CD4-positive, alpha-beta T cell treated with Interleukin-6 at 100 ng/mL for 8 hours (primary cell): ENCODE measurements at places on chromosomes 5 and 9.
A peak's percentile ranks its signal among the peaks of the same experiment; 100 is the strongest.

DNA sequence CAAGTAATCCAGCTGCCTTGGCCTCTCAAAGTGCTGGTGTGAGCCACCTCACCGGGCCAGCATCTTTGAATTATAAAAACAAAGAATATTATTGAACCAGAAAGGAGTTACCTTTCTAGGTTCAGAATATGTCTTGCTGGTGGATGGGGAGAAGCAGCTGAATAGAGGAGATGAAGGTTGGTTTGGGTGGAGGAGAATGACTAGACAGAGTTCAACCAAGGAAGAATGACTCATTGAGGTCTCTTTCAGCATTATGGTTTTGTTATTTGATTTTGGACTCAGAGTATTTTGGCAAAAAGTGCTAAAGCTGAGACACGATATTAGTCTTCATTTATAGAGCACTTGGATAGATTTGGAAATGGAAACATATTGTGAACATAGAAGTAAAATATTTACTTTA is 75.2 kb upstream of the MPDZ start:
- DNase-seq: no peak

GRCh38 chr9:127424676-127424999 is 456 bp downstream of the ZNF79 start:
- peak; percentile 21 for DNase-seq

- no peak for DNase-seq
Measured at GRCh38 chr5:60209146-60209840, 315.8 kb upstream of the PDE4D start.

- no peak for DNase-seq
Measured at GRCh38 chr5:98825582-98826375, 52.3 kb downstream of the RGMB start.

- DNase-seq: no peak
Measured at GRCh38 chr9:75431375-75431774, 343.1 kb downstream of the OSTF1 start.

GRCh38 chr9:126620478-126620877 is 6.8 kb downstream of the LMX1B start:
- DNase-seq: no peak

DNA sequence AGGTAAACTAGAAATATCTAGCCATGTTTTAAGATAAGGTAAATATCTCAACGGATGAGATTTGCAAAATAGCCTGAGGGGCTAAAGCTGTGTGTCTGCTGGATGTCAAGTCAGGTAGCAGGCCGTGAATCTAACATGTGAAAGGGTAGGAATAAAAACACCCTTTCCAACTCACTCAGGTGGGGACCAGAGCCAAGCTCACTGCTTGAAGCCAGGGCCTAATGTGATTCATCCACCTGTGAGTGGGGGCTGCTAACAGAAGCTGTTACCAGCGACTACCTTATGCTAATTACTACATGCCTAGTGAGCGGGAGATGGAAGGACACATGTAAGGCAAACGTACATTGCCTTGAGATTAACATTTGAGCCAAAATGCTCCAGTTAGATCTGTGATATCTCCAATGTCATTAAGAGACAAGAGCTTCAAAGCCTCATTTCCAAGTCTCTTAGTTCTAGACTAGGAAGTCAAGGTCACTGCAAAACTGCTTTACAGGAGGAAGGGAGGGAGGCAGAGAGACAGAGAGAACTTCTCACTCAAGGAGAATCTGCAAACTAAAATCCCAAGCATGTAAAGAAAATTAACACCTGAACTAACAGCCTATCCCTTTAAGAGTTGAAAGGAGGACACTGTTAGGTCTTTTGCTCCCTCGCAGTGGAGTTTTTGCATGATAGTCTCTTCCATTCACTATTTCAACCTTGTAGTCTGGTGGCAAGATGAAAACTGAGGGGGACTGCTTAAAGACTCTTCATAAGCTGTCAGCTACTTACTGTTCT is 141.6 kb upstream of the RPS23 start:
- no peak for DNase-seq
